ENCODE measurements at places on chromosomes 1 and 21.

GRCh38 chr1:238955934-238956333 is 430.4 kb upstream of the CHRM3 start:
- DNase-seq: no peak

DNA sequence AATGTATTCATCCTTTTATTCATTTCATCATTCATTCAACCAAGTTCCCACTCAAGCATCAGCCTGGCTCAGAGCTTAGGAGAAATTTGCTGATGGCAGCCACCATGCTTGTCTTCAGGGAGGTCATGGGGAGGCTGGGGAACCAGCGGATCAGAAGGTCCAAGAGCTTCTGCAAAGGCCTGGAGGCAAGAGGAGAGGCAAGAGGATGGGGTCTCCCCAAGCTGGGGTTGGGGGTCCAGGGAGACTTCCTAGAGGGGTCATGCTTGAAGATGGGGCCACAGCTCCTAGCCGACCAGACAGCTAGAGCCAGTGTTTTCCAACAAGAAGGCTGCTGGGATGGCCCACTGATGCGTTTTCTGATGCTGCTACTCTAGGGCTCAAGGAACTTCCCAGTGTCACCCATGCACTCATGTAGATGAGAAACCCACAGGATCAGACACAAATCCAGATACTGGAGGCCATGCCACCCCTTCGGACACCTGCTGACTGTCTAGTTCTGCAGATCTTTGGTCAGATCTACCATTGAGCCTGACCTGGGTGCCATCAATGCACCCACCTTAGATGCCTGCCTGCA is 315.2 kb downstream of the AJAP1 start:
- DNase-seq: no peak

GRCh38 chr1:230043081-230043480 is 24.0 kb upstream of the GALNT2 start:
- no peak for DNase-seq

DNA sequence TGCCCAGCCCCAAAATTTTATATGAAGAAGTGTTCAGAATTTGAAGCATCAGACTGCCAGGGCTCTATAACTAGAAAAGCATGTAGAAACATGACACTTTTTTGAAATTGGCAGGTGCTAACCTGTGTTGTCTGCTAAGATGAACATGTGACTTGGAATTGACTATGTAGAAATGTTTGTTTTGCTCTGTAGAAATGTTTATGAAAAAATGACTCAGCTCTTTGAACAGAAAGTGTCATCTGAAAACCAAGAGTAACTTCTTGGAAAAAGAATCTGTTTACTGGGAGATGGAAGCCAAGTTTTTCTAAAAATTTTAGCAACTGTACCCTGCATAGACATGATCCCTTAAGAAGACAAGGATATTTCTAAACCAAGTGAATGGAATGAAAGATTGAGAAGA is 59.2 kb downstream of the LHX9 start:
- DNase-seq: no peak

DNA sequence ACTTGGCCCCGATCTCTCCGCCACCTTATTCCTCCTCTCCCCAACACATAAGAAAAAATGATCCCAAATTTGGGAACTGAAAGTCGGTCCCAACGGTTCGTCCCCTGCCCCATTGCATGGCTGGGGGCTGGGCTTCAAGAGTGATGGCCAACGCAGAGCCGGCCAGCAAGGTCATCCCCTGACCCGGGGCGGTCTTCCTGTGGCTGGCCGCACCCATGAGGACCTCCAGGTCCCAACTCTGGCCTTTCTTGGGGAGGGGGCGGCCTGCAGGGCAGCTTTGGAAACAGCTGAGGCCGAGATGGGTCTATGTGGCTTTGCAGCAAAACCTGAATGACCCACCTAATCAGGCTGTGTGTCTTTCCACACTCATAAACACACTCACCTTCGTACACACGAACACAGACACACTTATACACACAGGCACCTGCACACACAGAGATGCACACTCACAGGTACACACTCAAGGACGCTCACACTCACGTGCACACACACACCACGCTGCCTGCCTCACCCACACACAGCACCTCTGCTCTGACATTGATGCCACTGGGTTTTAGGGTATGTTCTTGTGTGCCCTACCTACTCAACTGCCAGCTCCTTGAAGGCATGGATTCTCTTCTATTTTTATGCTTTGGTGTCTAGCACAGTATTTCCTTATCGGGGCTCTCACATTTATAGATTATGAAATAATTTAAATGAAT is 562 bp downstream of the DYNLT5 start:
- DNase-seq: no peak

- DNase-seq: no peak
Measured at GRCh38 chr1:65359888-65360287, 50.5 kb downstream of the DNAJC6 start.

- DNase-seq: no peak
Measured at GRCh38 chr1:117702654-117703053, 96.8 kb downstream of the TENT5C start.

DNA sequence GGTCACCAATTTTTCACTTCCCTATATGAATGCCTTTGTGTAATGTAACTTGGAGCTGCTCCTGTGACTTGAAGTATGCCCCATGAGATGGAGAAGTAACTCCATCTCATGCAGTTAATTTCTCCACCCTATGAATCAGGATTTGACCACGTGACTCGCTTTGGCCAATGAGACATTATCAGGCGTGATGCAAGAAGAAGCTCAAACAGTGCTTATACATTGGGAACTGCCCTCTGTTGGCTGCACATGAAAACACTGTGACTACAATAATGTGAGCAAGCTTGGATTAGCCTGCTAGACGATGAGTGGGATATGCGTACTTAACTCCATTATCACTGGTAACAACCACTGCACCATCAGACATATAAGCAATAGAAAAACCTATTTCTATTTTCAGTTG is 684.4 kb downstream of the PLA2G4A start:
- DNase-seq: no peak

DNA sequence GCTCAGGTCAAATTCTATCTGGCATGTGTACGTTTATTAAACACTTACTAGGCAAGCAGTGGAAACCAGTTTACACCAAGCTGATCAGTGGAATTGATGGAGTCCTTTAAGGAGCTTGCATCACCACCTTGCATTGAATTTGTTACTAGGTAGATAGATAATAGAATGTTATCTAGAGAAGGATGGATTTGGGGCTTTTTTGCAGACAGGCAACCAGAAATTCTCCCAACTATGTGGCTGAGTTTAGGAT is 44.9 kb downstream of the HHAT start:
- DNase-seq: no peak

- no peak for DNase-seq
Measured at GRCh38 chr1:150561254-150561973, 12.2 kb downstream of the ADAMTSL4 start.

DNA sequence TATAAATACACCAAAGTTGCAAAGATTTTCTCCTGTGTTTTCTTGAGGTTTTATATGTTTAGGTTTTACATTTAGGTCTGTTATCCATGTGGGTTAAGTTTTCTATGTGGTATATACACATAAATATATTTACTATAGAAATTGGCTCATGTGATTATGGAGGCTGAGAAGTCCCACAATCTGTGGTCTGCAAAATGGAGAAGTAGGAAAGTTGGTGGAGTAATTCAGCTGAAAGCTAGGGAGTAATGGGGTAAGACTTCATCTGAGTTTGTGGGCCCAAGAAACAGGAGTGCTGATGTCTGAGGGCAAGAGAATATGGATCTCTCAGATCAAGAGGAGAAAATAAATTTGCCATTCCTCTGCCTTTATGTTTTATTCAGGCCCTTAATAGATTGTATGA is 146.0 kb downstream of the GPATCH2 start:
- DNase-seq: no peak

- no peak for DNase-seq
Measured at GRCh38 chr1:110135246-110135645, 15.0 kb upstream of the SLC6A17 start.

DNA sequence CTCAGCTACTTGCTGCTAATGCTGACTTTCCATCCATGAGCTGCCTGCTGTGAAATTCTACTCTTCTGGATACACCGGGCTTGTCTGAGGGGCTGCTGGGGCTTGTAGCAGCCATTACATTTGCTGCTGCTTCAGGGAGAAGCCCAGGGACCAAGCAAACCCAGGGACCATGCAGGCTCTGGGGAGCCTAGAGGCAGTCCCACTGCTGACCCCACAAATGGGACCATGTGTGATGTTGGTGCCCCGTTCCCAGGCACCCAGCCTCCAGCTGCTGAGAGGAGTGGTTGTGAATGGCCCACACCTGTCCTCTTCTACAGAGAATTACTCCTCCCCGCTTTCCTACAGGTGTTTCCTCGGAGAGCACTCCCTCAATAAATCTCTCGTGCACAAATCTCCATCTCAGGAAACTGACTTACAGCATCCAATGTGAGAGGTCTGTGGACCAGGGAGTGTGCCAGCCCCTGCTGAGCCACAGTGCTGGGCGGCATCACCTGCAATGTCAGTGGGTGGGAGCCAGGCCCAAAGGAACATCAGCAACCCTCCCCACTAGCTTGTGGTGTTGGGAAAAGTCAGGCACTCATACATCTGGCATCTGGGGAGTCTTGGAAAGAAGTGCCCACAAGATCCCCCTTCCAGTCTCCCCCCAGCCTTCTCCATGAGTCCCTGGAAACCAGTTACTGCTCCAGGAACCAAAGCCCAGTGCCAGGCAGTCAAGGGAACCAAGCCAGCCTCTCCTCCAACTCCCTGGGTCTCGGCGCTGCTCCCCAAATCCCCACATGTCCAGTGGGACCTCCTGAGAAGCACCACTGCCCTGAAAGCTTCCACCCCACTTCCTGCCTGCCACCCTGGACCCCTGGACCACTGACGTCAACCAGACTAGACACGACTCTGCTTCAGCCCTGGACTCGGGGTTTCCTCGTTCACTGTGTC is 65.1 kb downstream of the TCP10L start:
- no peak for DNase-seq

- DNase-seq: no peak
Measured at GRCh38 chr1:1259951-1260600, 13.6 kb upstream of the C1QTNF12 start.

- no peak for DNase-seq
Measured at GRCh38 chr1:19764848-19765247, 34.9 kb downstream of the TMCO4 start.

DNA sequence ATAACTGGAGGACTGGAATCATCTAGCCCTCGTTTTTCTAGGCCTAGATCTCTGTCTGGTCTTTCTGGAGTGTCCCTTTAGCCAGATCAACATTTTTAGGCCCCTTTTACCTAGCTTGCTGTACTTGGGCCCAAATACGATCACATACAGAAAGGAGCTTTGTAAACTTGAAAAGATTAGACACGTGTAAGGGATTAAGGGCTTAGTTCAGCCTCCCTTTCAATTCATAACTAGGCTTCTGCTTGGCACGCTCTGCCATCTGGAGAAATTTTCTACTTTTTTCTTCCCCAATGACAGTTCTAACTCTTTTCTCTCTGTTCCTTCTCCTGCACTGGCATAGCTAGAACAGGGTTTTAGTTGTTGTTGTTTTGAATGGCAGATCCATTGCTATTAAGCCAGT is 153.3 kb upstream of the BEND5 start:
- DNase-seq: no peak

- no peak for DNase-seq
Measured at GRCh38 chr1:50420689-50421365, 2.4 kb downstream of the DMRTA2 start.

- no peak for DNase-seq
Measured at GRCh38 chr1:184002071-184002470, 35.5 kb downstream of the COLGALT2 start.

DNA sequence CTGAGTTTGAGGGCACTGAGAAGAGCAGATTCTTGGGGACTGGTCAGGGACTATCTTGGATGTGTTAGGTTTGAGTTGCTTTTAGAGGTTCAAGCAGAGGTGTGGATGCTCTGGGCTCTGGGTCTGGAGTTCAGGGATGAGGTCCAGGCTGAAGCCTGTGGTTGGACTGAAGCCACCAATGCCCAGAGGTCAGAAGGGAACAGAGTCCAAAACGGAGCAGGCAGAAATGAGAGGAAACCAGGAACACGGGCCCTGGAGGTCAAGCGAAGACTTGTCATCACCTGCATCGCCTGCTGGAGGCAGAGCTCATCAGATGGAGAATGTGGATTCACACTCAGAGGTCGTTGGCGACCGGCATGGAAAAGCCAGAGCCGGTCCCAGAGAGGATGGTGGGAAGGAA is 129.6 kb upstream of the TMEM51 start:
- DNase-seq: no peak

DNA sequence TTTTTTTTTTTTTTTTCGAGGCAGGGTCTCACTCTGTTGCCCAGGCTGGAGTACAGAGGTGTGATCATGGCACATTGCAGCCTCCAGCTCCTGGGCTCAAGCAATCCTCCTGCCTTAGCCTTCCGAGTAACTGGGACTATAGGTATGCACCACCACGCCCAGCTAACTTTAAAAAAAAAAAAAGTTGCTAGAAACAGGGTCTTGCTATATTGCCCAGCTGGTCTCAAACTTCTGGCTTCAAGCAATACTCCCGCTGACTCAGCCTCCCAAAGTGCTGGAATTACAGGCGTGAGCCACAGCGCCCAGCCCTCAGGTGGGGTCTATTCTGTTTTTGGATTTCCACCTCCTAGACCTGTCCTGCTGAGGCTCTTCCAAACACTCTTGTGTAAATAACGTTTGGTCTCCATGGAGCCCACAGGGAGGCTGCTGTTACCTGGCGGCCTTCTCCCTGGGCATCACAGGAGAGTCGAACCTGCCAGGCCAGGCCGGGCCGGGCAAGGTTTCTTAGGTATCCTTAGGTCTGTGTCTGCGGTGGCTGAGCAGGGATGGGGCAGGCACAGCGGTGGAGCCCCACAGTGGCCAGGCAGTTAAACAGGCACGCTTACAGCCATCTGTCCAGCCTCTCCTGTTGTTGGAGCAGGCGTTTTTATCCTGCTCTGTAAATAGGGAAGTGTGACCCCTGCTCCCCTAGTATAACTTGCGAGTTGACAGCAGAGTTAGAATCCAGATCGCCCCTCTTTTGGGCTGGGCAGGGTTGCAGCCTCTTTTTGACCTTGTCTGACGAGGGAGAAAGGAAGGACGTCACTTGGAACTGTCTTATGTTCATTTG is 18.8 kb downstream of the PLEKHM2 start:
- DNase-seq: no peak

All from NCI-H1930 (cell line).